ENCODE measurements at places on chromosomes 12 and 14.
A peak's percentile ranks its signal among the peaks of the same experiment; 100 is the strongest.

DNA sequence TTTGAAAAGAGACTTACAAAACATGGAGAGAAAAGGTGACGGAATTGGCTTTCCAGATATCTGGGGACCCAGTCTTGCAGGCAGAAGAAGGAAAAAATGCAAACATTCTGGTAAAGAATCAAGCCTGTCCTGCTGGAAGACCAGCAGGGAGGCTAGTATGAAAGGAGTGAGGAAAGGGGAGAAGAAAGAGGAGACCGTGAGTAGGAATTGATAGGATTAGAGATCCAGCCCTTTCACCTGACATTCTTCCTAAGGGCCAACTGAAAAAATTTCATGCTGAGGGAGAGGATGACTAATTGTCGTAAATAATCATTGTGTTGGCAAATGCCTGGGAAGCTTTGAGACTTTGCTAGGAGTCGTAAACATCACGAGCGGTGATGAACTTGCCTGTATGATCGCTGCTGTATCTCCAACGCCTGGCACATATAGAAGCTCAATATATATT lies 12.1 kb downstream of the BHLHE41 start:
- DNase-seq: no peak

DNA sequence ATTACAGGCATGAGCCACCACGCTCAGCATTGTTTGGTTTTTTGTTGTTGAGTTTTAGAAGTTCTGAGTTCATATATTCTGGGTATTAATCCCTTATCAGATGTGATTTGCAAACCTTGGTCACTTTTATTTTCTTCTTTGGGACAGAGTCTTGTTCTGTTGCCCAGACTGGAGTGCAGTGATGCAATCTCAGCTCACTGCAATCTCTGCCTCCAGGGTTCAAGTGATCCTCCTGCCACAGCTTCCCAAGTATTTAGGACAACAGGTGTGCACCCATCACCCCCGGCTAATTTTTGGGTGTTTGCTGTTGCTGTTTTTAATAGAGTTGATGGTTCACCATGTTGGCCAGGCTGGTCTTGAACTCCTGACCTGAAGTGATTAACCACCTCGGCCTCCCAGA lies 11.8 kb downstream of the USP30 start:
- DNase-seq: no peak

DNA sequence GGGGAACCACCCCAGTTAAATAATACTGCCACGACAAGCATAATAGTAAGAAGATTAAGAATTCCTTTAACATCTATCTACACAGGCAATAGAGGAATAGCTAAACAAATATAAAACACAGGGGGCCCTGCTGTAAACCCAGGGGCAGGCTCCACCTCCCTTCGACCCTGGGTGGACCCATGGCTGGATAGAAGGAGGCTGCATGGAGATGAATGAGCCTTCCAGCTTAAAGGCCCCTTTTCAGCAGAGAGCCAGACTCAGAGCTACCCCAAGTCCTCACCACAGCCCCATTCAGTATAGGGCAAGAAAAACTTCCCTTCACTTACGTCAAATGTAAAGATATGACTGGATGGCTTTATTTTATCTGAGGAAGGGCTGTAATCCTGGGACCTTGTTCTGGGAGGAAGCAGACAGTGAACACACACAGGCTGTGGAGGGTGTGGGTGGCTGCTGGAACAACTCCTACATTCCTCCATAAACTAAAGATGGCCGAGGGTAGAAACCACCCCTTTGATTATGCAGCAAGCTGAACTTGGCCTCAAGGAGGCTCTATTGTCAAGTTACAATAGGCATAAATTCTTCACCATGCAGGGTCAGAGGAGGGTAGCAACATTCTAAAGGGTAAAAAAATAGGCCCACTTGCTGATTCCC lies 30.4 kb downstream of the NUAK1 start:
- DNase-seq: no peak

- no peak for DNase-seq
Measured at GRCh38 chr12:14937014-14937413, 1.3 kb downstream of the ERP27 start.

DNA sequence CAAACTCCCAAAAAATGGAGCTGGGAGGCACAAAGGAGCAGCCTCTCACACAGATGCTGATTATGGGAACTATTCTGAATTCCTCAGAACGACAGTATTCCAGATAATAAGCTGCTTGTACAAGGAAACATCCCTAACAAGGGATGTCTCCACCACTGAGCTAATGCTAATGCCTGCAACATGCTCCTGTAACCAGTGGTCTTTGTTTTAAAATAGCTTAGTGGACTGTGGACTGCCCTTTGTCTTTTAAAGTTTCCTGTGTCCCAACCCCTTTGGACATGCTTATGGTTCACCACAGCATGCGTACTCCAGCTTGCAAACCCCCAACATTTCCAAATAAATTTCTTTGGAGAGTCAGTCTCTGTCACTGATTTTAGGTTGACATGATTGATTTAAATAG lies 16.4 kb upstream of the PITPNM2 start:
- DNase-seq: no peak

- DNase-seq: no peak
Measured at GRCh38 chr14:46819117-46819516, 167.5 kb upstream of the RPL10L start.

GRCh38 chr12:53652366-53652765 lies 23.5 kb downstream of the ATP5MC2 start:
- no peak for DNase-seq

DNA sequence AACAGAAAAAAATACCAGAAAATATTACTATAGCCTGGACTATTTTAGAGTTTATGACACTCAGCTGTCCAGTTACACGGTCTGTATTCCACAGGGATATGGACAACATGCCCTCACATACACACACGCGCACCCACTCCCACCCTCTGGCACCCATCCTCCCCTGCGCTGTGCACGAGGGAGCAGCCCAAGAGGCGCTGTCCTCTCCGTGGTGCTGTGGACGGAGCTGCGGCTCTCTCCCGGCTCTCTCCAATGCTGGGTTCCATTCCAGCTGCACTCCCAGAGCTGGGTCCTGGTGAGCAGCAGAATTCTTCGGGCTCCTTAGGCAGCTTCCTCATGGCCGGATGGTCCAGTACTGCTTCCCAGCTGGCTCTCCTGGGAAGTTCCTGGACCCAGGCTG lies 6.0 kb upstream of the NGB start:
- DNase-seq: no peak

- DNase-seq: no peak
Measured at GRCh38 chr14:99057576-99058083, 214.4 kb downstream of the BCL11B start.

DNA sequence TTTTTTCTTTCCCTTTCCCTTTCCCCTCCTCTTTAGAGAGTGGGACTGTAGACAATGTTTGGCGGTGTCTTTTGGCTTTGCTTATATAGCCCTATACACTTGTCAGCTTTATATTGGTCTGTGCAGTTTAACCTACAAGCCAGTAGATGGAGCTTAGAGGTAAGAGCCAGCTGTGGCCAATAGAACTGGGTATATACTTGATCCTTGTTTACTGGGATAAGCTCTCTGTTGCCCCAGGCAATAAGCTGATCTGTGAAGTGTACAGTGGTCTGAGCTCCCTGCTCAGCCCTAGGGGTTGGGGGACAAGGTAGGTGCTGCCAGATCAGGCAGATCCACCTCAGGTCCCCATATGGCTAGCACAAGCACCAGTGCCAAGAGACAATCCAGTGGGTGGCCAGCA lies 434.1 kb downstream of the NOVA1 start:
- DNase-seq: no peak

- DNase-seq: no peak
Measured at GRCh38 chr14:88297306-88297705, 25.8 kb downstream of the KCNK10 start.

- DNase-seq: no peak
Measured at GRCh38 chr12:65248656-65249633, 29.5 kb upstream of the MSRB3 start.

GRCh38 chr14:90700933-90701776 lies 115.1 kb downstream of the TTC7B start:
- no peak for DNase-seq

- no peak for DNase-seq
Measured at GRCh38 chr12:25615119-25615518, 62.0 kb upstream of the LMNTD1 start.

- DNase-seq: no peak
Measured at GRCh38 chr12:114391088-114391487, 14.9 kb downstream of the TBX5 start.

GRCh38 chr14:49820176-49820575 lies 32.4 kb downstream of the NEMF start:
- no peak for DNase-seq

DNA sequence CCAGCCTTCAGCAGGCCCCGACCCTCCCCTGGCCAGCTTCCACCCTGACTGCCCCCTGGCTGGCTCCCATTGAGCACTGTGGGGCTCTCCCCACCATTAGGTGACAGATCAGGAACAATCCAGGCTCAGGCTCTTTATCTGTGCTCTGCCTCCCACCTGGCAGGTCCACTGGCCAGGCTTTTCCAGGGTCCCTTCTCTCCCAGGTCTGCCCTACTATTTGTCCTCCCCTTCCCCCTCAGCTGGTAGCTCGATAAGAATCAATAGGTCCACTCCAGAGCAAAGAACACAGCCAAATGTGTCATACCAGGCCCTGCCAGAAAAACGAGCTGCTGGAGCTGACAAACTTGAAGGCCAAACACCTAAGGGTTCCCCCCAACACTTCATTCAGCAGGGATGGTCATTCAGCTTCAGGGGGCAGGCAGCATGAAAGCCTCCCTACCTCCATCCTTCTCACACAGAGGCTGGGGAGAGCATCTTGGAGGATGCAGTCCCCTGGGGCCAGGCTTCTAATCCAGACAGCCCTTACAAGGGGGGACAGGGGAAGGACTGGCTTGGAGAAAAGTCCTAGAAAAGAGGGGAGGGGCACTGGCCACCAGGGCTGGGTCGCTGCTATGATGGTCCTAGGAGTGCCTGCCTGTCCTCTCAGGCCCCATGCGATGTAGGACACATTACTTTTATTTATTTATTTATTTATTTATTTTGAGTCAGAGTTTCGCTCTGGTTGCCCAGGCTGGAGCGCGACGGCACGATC lies 1.9 kb upstream of the KRT18 start:
- no peak for DNase-seq

DNA sequence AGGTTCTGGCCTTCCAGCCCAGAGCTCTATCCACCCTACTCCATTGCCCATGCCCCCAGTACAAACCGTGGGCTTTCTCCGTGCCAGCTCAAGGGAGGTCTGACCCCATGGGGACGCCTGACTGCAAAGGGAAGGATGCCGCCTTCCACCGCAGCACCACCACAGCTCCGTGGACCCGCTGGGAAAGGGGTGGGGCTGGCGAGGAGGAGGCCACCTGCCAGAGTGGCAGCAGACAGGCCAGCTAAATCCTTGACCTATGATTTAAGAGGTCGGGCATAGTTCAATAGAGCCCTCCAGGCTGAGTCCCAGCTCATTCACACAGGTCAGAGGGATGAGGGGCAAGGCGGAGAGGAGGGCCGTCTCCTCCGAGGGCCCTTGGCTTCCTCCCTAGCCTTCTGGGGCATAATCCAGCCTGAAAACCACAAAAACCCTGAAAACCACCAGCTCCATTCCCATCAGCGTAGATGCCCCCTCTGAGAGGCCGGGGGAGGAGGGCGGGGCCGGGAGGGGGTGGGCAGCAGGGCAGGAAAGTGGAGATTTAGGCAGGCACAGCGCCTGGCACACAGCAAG lies 14.9 kb upstream of the FIGNL2 start:
- no peak for DNase-seq

- no peak for DNase-seq
Measured at GRCh38 chr12:68414988-68415387, 82.8 kb upstream of the MDM1 start.

DNA sequence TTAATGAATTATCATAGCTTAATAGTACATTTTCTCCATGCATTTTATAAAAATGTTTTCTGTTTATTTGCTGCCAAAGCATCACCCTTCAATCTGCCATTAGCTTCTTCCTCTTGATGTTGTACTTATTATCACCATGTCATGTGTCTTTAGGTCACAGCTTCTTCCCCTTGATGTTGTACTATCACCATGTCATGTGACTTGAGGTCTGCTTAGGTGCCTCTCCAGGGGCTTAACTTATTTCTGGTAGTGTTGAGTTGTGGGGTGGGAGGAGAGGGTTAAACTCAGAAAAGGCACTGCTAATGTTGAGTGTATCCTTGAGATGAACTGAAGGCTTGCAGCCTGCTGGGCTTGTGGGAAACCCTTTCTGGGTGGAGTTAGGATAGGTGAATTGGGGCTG lies 87.8 kb downstream of the DAAM1 start:
- no peak for DNase-seq

GRCh38 chr12:124159655-124160054 lies 135.2 kb upstream of the RFLNA start:
- no peak for DNase-seq

DNA sequence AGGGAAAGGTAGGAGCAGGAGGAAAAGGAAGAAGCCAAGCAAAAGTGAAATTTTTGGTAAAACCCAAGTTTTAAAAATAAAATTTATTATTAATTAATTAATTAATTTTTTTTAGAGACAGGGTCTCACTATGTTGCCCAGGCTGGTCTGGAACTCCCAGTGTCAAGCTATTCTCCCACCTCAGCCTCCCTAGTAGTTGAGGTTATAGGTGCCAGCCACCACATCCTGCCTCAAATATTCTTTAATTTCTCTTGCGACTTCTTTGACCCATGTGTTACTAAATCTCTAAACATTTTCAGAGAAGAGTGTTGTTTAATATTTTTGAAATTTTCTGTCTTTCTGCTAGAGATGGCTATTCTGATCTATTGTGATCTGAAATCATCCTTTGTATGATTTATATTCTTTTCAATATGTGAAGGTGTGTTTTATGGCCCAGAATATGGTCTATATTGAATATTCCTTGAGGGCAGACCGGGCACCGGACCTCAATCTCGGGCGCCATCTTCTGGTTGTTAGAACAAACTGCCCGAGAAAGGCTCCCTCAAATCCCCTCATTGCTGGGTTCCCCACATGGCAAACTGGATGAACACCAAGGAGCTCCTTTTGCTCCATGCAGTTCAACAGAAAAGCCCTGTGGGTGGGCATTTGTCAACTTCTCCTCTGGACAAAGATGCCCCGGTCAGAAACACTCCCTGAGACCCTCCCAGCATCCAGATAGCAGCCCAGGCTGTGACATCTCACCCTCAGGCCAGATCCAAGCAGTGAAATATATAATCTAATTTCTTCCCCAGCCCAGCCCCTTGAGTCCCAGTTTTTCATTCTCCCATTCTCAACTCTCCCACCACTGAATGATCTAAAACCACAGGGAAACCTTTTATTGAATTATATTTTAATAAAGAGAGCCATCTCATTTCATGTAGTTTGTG lies 110.5 kb downstream of the ASCL4 start:
- DNase-seq: peak; percentile 8

DNA sequence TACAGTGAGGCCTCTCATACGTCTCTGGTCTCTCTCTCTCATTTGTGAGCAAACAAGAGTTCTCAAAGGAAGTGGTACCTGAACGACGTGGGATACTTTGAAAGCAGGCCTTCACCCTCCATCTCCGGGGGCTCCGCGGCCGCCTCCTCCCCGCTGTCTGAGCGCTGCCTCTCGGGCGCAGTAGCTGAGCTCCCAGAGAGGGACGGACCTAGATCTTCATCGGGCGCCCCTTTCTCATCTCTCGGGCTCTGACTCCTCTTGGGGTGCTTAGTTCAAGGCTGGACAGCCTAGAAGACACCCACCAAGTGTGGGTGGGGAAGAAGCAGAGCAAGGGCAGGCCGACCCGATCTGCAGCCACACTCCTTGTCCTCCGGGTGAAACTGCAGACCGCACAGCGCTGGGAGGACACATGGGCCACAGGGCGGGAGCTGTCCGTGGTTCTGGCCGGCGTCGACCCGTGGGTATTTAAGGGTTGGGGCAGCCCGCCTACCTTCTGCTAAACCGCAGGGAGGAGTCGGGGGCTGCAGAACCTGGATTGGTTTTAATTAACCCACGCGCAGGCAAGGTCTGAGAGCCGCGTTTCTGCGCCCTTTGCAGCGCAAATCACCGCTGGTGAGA lies 92.7 kb downstream of the PAH start:
- no peak for DNase-seq
